ENCODE measurements at places on chromosomes 7 and 10. TPM values are rescaled to one million over a fixed set of nuclear protein-coding genes. Genes with fewer than 3 reads are reported as not detected.

FOXI2 gene
- 0.15 TPM for total RNA-seq

ADAMTS14 gene
- 3.9 TPM for total RNA-seq

- DNase-seq, result no peak
- no peaks in the 10 kb centered on the region for H3K36me3 ChIP-seq
- H3K27ac ChIP-seq, result peak overlapping the region; percentile 89
- H3K4me3 ChIP-seq, result no peak overlapping the region
- H3K4me1 ChIP-seq, result peaks cover 79% of the 10 kb centered on the region
Measured at GRCh38 chr10:70510904-70511303, 32.3 kb downstream of the PALD1 start.

DNA sequence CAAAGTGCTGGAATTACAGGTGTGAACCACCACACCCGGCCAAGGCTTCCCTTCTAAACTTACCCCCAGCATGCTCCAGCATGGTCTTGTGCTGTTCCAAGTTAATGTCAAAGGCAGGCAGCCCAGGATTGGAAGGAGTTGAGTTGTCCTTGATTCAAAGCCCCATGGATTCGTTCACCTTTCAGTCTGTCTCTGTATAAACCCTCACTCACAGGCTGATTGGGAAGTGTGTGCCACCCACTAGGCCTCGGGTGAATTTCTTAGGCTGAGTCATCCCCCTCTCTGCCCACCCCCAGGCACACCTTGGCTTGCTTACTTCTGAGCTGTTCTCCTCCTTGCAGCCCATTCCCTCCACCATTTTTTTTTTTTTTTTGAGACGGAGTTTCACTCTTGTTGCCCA, 13.3 kb upstream of the PRDX3 start:
- H3K4me3 ChIP-seq, result no peak overlapping the region
- no peak for DNase-seq
- H3K36me3 ChIP-seq, result no peaks in the 10 kb centered on the region

SLC13A1 gene
- total RNA-seq, result not detected

DNA sequence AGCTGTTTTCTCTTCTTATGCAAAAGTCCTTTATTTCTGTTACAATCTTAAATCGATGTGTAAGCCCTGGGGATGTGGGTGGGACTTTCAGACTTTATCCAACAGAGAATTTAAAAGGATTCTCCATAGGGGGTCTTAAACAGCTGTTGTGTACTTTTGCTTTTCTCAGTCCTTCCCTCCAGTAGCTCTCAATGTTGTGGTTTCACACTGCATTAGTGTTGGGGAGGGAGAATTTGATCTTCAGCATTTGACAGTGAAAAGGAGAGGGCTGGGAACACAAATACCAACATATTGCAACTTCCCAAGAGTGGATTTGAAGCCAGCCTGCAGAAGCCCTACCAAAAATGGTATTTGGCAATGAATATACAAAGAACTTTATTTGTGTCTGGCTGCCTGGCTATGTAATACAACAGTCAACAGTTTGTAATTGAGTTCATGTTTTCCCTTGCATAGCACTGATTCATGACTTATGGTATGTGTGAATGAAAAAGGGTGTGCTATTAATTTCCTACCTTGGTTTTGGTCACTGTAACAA, 80.1 kb upstream of the CAPZA2 start:
- no peak overlapping the region for H3K4me3 ChIP-seq
- no peaks in the 10 kb centered on the region for H3K27me3 ChIP-seq
- peaks cover 4% of the 10 kb centered on the region for H3K4me1 ChIP-seq
- DNase-seq, result peak; percentile 91
- peaks cover 2% of the 10 kb centered on the region for H3K36me3 ChIP-seq

DNA sequence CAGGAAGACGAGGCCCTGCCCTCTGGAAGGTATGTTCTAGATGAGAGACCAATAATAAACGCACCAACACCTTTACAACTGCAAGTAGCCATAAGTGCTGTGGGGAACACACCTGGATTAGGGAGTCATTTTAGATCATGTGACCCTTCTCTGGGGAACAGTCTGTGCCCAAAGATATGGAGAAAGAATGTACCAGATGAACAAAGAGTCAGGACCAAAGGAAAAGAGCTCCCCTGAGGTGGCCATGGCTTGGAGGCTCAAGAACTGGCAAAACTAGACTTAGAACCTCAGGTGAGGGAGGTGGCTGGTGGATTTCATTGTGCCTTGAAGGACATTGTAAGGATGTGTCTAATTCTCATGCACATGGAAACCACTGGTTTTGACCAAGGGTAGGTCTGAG, 10.3 kb upstream of the EN2 start:
- no peaks in the 10 kb centered on the region for H3K4me1 ChIP-seq
- H3K36me3 ChIP-seq, result no peaks in the 10 kb centered on the region
- H3K4me3 ChIP-seq, result no peak overlapping the region
- peaks cover 94% of the 10 kb centered on the region for H3K27me3 ChIP-seq

DNA sequence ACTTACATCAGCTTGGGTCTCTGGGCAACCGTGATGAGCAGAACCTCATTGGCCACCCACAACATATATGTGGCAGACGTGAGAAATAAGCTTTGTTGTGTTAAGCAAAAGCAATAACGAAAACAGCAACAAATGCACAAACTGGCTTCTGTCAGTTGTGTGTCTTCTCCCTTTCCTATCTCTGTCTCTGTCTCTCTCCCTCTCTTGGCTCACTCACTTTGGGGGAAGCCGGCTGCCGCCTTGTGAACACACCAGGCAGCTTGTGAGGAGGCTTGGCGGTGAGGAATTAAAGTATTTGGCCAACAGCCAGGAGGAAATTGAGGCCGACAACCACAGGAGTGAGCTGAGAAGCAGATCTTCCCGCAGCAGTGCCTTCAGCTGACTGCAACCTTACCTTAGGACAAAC, 21.9 kb upstream of the CDCA7L start:
- no peaks in the 10 kb centered on the region for H3K4me1 ChIP-seq
- H3K36me3 ChIP-seq, result no peaks in the 10 kb centered on the region
- no peak overlapping the region for H3K27ac ChIP-seq
- no peak overlapping the region for H3K4me3 ChIP-seq

DNA sequence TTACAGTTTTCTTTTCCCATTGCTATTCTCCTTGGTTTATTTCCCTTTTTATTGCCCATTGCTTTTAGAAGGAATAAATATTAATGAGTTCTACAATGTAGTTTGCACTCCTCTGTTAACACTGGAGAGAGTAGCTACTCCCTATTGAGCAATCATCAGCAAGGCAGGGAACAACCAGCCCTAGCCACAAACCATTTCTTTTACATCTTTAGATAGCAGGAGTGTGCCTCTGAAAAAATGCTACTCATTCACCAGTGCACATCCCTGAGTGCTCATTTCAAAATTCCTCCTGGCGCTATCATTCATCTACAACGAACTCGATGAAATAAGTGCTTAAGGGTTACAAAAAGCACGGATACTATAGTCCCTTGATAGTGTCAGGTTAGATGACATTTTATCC, 252.9 kb downstream of the THSD7A start:
- H3K4me3 ChIP-seq, result no peak overlapping the region
- no peak for DNase-seq
- H3K27me3 ChIP-seq, result no peaks in the 10 kb centered on the region
- H3K4me1 ChIP-seq, result no peaks in the 10 kb centered on the region

DNA sequence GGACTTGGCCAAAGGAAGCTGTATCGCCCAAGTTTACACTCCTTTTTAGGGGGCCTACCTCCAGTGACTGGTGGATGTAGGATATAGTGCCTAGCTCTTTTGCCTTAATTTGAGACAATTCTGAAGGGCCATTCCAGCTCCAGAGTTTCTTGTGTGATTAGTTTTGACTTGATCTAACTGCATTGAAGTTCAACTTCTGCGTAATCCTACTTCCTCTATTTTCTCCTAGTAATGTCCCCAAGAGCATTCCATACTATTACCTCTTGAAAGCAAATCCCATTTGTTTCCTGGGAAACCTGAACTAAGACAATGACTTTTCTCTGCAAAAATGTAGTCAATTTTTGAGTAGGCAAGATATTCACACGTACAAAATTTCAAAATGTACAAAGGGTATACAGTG, 4.7 kb upstream of the H2AZ2 start:
- no peak overlapping the region for H3K27ac ChIP-seq
- H3K4me1 ChIP-seq, result peaks cover 9% of the 10 kb centered on the region

DNA sequence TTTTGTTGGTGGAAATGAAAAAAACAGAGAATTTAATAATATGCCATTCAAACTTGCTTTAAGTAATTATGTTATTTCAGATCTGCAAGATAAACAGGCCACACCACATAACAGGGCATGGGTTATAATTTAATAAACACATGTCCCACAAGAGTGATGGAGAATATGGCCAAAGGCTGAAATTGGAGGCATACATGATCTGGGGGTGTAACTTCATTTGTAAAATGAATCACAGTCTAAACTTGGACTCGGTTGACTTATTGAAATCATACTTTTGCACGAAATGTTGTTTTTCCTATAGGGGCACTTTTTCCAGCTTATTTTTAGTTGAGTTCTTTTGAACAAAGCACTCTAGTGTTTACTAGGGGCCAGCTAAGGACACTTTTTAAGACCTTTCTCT, 151.6 kb downstream of the TMEM26 start:
- H3K4me1 ChIP-seq, result peaks cover 2% of the 10 kb centered on the region
- peak; percentile 47 for DNase-seq
- no peak overlapping the region for H3K27ac ChIP-seq
- no peak overlapping the region for H3K4me3 ChIP-seq
- H3K36me3 ChIP-seq, result no peaks in the 10 kb centered on the region
- H3K27me3 ChIP-seq, result no peaks in the 10 kb centered on the region

DNA sequence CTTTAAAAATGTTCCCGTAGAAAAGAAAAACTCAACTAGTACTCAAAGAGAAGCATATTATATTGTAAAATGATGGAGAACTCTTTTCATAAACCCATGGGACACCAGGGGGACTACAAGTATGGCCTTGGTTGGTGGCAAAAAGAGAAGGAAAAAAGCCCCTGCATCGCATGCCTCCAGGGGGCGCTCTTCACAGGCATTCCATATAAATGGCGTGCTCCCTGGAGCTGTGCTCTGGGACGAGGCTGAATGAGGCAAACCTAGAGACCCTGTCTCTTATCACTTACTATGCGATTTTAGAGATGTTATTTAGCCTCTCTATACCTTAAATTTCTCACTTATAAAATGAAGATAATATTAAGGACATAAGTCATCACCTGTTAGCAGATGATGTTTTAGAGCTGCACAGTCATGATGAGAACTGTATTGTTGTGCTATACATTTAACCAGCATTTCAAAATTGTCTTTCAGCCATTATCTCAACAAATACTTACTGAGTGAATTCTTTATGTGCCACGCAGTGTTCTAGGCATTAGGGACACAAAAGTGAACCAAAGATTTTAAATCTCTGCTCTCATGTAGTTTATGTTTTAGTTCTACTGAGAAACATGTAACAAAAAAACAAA, 105.8 kb downstream of the ARHGAP21 start:
- no peaks in the 10 kb centered on the region for H3K27me3 ChIP-seq
- H3K27ac ChIP-seq, result no peak overlapping the region
- DNase-seq, result peak; percentile 18
- peaks cover 14% of the 10 kb centered on the region for H3K36me3 ChIP-seq
- H3K4me3 ChIP-seq, result no peak overlapping the region
